GM12864 (cell line): ENCODE measurements at places on chromosomes 11 and 22.

- DNase-seq = no peak
These were observed 310 bp downstream of the TCF20 start for GRCh38 chr22:42270176-42270509.

GRCh38 chr11:70788248-70789022 lies 390.1 kb downstream of the CTTN start:
- no peak for DNase-seq

DNA sequence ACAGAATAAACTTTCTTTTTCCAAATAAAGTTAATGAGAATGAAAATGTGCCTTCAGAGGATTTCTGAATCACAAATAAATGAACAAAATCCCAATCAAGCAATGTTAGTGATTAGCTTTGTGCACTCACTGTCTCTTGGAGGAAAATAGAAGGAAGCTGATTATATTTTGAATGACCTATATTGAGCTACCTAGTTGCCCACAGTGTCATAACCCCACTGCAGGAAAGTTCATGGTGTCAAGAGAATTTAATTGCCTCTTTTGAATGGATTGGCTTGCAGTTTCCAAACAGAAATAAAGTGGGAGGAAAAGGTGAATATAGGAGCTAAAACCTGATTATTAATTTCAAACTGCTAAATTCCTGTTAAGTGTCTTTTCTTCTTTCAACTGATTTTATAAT lies 515.9 kb downstream of the JRKL start:
- DNase-seq = no peak

- DNase-seq = no peak
These were observed 194.0 kb downstream of the FAM181B start for GRCh38 chr11:82539669-82540068.

- no peak for DNase-seq
These were observed 10.2 kb downstream of the TUBA8 start for GRCh38 chr22:18120857-18121256.

- peak; percentile 2 for DNase-seq
These were observed 1151.2 kb upstream of the CCDC90B start for GRCh38 chr11:84437071-84437980.
